Left lung (tissue), 14 donors: ENCODE measurements at places on chromosomes 2 and 18. TPM values are rescaled to one million over a fixed set of nuclear protein-coding genes. Genes with fewer than 3 reads are reported as not detected.
A peak's percentile ranks its signal among the peaks of the same experiment; 100 is the strongest.

GRCh38 chr2:20648206-20648605, 2.7 kb downstream of the HS1BP3 start:
- H3K4me1 ChIP-seq, result peaks cover 18% of the 10 kb centered on the region
- no peaks in the 10 kb centered on the region for H3K36me3 ChIP-seq
- H3K27me3 ChIP-seq, result no peaks in the 10 kb centered on the region
- no peak overlapping the region for H3K27ac ChIP-seq
- no peak for DNase-seq
- H3K4me3 ChIP-seq, result no peak overlapping the region

GRCh38 chr2:67904566-67904965, 158.2 kb downstream of the C1D start:
- no peaks in the 10 kb centered on the region for H3K36me3 ChIP-seq
- H3K27ac ChIP-seq, result no peak overlapping the region
- H3K4me1 ChIP-seq, result no peaks in the 10 kb centered on the region
- no peaks in the 10 kb centered on the region for H3K27me3 ChIP-seq

GRCh38 chr2:84829693-84830092, 51.2 kb downstream of the TRABD2A start:
- H3K36me3 ChIP-seq, result no peaks in the 10 kb centered on the region
- H3K27ac ChIP-seq, result no peak overlapping the region
- H3K27me3 ChIP-seq, result no peaks in the 10 kb centered on the region

- H3K4me1 ChIP-seq, result no peaks in the 10 kb centered on the region
- H3K36me3 ChIP-seq, result no peaks in the 10 kb centered on the region
- no peak overlapping the region for H3K4me3 ChIP-seq
- H3K27me3 ChIP-seq, result no peaks in the 10 kb centered on the region
- no peak for DNase-seq
Observed at GRCh38 chr2:23078784-23079434, 306.1 kb upstream of the KLHL29 start.

DNA sequence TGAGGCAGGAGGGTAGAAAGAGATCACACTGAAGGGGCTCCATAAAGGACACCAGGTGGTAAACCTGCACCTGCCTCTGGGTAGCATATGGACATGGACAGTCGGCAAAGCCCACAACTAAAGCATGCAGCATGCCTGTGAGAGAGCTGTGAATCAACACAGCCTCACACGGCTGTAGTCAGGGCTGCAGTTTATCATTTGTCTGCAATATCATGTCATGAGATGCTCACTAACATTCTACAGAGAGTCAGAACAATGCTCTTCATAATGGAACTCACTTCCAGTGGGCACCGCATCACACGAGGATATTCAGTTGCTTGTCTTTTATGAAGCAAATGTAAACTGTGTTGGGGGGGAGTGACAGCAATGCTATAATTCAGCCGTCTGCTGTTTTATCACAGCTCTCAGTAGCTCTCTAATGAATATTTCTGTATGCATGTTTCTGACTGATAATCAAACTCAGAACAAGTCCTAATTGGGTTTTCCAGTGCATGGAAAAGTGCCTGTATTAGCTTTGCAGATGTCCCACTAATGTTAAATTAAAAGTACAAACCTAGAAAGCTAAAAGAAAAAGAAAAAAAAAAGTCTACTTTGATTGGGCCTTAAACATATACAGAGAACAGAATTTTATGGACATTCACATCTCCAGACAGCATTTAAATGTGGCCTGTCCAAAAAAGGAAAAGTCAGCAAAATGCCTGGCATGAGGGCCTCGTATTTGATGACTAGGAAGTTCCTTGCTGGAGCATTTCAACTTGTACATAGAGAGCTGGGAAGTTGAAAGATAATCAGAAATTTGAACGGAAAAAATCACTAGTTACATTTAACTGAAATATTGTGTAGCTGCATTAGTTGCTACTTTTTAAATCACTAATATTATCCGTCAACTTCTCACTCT, 406.1 kb upstream of the SOX11 start:
- no peak for DNase-seq
- H3K27ac ChIP-seq, result no peak overlapping the region
- H3K4me1 ChIP-seq, result no peaks in the 10 kb centered on the region
- H3K36me3 ChIP-seq, result no peaks in the 10 kb centered on the region
- no peaks in the 10 kb centered on the region for H3K27me3 ChIP-seq

- H3K27ac ChIP-seq, result no peak overlapping the region
- no peak for DNase-seq
- H3K4me3 ChIP-seq, result no peak overlapping the region
- H3K4me1 ChIP-seq, result no peaks in the 10 kb centered on the region
- H3K27me3 ChIP-seq, result no peaks in the 10 kb centered on the region
Observed at GRCh38 chr2:44680424-44680971, 261.0 kb upstream of the SIX3 start.

The PLEK gene
- 20.2 TPM for total RNA-seq

- no peaks in the 10 kb centered on the region for H3K27me3 ChIP-seq
- H3K4me3 ChIP-seq, result no peak overlapping the region
- peak; percentile 23 for DNase-seq
- H3K4me1 ChIP-seq, result no peaks in the 10 kb centered on the region
Observed at GRCh38 chr2:163681745-163682144, 54.1 kb downstream of the FIGN start.

The CIB4 gene
- not detected for total RNA-seq

The SETBP1 gene
- 26.4 TPM for total RNA-seq

GRCh38 chr2:109549016-109549590, 64.7 kb downstream of the SEPTIN10 start:
- H3K27ac ChIP-seq, result no peak overlapping the region
- DNase-seq, result no peak
- H3K4me1 ChIP-seq, result no peaks in the 10 kb centered on the region
- H3K4me3 ChIP-seq, result no peak overlapping the region
- no peaks in the 10 kb centered on the region for H3K27me3 ChIP-seq
- H3K36me3 ChIP-seq, result no peaks in the 10 kb centered on the region

GRCh38 chr2:108612514-108613183, 78.4 kb downstream of the LIMS1 start:
- DNase-seq, result no peak
- H3K36me3 ChIP-seq, result no peaks in the 10 kb centered on the region
- H3K4me1 ChIP-seq, result peaks cover 45% of the 10 kb centered on the region
- H3K4me3 ChIP-seq, result no peak overlapping the region
- peak overlapping the region; percentile 83 for H3K27ac ChIP-seq

DNA sequence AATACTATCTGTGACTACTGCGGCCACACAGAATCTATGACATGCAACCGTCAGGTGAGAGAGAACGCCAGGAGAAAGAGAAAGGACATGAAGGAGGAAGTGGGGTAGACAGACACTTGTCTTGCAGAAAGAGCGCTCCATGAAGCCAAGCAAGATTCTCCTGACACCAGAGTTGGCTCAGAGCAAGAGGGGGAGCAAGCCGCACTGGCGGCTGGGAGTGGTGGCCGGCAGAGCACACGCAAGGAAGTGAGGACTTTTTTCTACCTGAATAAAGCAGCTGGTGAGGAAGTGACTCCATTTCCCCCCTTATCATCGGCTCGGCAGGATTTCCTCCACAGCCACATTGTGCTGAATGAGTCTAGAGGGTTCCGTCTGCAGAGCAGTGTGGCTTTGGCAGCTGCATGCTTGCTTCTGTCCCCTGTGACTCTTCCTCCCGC, 181.6 kb downstream of the BCL2 start:
- peak overlapping the region; percentile 45 for H3K27ac ChIP-seq
- peak overlapping the region; percentile 8 for H3K4me3 ChIP-seq
- H3K27me3 ChIP-seq, result no peaks in the 10 kb centered on the region
- H3K4me1 ChIP-seq, result no peaks in the 10 kb centered on the region
- DNase-seq, result no peak

The POMC gene
- total RNA-seq, result 1.5 TPM

DNA sequence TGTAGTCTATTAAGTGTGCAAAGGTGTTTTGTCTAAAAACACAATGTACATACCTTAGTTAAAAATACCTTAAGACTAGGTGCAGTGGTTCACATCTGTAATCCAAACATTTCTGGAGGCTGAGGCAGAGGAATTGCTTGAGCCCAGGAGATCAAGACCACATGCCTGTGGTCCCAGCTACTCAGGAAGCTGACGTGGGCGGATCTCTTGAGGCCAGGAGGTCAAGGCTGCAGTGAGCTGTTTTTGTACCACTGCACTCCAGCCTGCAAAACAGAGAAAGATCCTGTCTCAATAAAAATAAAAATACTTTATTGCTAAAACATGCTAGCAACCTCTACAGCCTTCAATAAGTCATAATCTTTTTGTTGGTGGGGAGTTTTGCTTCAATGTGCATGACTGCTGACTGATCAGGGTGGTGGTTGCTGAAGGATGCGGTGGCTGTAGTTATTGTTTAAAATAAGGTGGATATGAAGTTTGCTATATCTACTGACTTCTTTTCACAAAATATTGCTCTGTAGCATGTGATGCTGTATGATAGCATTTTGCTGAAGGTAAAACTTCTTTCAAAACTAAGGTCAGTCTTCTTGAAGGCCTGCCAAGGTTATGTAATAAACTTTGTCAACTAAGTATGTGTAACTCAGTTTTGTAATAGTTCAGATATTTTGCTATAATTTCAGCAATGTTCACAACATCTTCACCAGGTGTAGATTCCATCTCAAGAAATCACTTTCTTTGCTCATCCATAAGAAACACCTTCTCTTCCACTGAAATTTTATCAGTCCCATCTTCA, 1238.0 kb upstream of the NRXN1 start:
- H3K36me3 ChIP-seq, result no peaks in the 10 kb centered on the region
- DNase-seq, result no peak
- no peak overlapping the region for H3K4me3 ChIP-seq
- no peaks in the 10 kb centered on the region for H3K27me3 ChIP-seq

DNA sequence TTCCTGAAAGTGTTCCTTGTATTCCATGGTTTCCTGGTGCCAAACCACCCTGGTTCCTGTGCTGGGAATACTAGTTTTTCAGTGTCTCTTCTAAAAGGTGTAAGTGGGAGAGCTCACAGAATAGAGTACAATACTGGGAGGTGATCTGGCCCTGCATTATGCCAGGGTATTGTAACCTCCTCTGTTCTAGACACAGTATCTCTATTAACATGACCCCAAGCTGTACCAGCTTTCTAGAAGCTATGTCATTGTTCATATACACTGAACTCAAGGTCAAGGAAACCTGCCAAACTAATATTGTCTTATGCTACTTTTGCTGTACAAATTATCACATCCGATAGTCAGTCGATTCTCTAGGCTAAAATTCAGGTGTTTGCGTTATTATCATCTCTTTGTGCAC, 32.7 kb downstream of the SETBP1 start:
- no peaks in the 10 kb centered on the region for H3K27me3 ChIP-seq
- no peaks in the 10 kb centered on the region for H3K36me3 ChIP-seq
- no peak for DNase-seq
- no peak overlapping the region for H3K27ac ChIP-seq
- peaks cover 9% of the 10 kb centered on the region for H3K4me1 ChIP-seq

DNA sequence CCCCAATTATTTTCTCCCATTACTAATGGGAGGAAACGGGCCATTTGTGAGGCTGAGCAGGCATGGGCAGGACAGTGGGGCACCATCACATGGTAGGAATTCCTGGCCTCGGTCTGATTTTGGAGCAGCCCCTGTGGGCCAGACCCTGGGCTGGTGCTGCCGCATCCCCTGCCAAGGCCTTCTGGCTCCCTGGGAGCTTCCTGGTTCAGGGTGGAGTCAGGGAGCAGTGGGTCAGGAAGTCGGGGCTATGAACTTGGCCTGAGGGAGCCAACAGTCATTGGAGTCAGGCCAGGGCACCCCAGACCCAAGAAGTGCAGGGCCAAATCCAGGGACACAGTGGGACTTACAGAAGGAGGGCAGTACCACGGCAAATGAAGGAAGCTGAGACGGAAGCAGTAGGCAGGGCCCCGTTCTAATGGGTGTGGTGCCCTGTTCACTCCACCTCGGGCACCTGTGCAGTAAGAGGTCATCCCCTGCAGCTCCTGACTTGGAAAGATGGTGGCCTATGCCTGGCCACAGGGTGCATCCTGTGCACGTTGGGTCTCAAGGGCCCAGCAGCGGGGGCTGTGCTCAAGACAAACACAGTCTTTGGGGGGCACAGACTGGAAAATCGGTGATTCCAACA, 328.1 kb downstream of the SMAD2 start:
- H3K27me3 ChIP-seq, result no peaks in the 10 kb centered on the region
- H3K4me3 ChIP-seq, result no peak overlapping the region
- no peak overlapping the region for H3K27ac ChIP-seq
- DNase-seq, result no peak
- no peaks in the 10 kb centered on the region for H3K36me3 ChIP-seq
